ENCODE measurements at places on chromosomes 5 and 9.

DNA sequence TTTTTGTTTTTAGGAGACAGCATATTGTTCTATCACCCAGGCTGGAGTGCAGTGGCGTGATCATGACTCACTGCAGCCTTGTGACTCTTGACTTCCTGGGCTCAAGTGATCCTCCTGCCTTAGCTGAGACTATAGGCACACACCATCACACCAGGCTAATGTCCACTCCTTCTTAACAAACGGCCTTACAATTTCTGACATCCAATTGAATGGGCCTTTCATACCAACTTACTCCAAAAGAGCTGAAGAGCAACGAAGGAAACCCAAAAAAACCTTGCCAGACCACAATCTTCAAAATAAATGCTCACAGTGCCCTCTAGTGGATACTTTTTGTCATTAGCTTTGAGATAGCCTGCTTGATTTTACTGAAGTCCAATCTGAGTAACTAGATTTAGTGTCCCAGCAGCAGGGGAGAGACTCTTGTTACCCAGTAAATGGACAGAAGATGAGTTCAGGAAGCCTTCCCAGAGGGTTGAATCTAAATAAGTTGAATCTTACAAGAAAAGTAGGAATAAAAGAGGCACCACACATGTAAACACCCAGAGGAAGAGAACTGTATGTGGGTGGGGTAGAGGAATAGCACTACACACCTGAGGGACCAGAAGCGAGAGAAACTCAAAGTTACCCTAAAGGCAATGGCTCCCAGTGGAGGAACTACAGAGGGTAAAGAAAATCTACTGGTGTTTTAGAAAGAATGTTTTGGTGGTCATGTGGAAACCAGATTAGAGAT, 9.3 kb downstream of the ZNF622 start:
- no peak for DNase-seq

GRCh38 chr5:68080282-68081050, 135.1 kb upstream of the PIK3R1 start:
- DNase-seq: no peak

DNA sequence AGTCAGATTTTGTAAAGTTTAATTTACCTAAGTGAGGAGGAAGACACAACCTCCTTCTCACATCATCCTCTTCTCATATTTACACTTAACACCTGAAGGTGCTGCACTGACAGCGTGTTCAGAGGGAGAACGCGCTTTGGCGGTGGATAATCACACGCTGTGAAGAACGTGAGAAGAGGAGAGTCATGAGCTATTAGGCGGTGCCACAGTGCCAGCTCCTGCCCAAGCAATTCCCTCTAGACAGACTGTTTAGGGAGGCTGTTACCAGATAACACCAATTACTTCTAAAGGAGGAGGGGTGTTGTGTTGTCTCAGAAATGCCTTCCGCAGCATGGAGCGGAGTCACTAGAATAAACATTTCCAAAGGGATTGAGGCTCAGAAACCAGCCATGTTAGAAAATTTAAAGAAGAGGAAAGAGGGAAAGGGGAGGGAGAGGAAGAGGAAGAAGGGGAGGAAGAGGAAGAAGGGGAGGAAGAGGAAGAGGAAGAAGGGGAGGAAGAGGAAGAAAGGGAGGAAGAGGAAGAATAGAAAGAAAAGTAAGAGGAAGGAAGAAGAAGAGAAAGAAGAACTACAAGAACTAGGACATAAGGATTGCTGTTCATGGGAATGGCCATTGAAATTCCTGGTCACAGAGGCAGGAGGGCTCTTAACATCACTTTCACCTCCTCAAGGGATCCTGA, 37.3 kb upstream of the WWC1 start:
- DNase-seq: no peak

DNA sequence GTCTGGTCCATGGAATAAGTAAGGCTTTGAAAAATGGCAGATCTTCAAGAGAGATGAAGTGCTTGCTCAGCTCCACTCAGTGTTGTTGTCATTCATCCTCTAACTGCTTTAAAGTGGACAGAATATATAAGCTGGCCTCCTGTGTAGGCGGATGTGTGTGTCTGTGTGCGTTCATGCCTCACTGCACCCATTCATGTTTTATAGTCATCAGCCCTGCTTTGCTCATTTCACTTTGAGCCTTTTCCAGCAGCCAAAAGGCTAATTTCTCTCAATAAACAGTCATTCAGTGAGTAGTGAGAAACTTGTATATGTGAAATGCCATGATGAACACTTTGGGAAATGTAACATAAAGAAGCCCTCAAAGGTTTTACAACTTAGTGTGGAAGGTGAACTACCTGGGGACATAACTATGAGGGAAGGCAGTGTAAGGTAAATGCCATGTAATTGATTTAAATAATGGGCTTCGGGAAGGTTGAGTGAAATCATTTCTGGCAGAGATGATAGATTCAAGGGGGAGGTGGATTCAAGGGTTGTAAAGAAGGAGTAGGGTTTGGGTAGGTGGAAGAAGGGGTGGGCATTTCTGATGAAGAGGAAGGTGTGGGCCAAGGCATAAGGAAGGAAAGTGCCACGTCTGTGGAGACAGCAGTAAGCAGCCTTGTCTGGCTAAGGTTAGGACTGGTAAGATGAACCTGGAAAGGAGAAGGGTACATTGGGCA, 15.7 kb downstream of the TTC23L start:
- no peak for DNase-seq

DNA sequence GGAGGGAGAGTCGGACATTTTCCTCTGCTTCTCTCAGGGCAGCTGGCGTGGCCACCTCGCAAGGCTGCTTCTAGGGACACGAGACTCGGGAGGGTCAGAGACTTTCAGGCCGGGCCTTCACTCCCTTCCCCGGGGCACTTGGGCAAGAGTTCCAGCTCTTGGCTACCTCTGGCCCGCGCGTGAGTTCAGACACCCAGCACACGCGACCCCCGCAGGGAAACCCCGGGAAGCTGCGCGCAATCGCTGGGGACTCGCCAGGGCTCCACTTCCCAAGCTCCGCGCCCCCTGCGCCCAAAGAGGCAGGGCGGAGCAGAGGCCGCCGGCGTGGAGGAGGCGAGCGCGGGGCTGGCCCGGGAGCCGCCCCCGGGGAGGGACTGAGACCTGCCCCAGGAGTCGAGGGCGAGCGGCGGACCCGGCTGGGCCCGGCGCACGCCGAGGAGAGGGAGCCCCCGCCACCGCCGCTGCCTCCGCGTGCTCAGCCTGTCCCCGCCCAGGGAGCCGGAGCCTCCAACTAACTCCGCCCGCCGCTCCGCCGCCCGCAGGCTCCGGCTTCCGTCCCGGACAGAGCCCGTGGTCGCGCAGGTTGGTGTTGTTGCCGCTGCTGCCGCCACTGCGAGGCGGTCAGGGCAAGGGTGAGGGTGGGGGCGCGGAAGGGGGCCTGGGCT, at the start of gene PAM:
PAM (plus strand) TSS at position 539 of the 665 bp plus-strand sequence. CDS start 110,891 bp downstream, outside the sequence.
- peak; percentile 79 for DNase-seq

DNA sequence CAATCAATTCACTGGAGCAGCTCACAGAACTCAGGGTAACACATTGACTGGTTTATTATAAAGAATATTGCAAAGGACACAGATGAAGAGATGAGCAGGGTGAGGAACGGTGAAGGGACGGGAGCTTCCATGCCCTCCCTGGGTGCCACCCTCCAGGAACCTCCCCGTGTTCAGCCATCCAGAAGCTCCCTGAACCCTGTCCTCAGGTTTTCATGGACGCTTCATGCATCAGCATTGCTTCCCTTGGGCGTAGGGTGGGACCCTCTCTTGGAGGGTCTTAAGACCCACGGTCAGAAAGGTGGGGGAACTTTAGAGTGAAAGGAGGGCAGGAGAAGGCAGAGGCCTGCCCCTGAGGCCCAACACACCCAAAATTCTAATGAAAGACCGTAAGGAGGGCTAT, 12.8 kb downstream of the LAMC3 start:
- DNase-seq: no peak

DNA sequence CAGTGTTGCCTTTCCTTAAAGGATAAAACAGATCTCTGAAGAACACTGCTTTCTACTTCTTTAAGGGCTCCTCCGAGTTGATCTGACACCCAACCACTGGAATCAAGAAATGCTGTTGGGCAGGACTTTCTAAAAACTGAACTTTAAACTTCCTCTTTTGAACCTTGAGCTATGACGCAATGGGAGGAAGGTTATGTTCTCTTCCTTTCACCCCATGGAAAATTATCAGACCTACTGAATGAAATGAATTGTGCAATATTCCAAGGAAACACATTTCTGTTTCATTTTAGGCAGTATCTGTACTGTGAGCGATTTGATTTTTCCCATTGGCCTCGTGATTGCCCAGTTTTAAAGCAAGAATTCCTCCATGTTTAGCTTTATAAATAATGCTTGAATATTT, 206.0 kb upstream of the PRR16 start:
- no peak for DNase-seq

Data from stimulated activated CD4-positive, alpha-beta T cell treated with anti-CD3 and anti-CD28 coated beads, Interleukin-4, amount 100 ng/mL, for 4 hours (primary cell).